Ascending aorta (tissue), 2 donors: ENCODE measurements at places on chromosomes 13 and 19. TPM values are rescaled to one million over a fixed set of nuclear protein-coding genes. Genes with fewer than 3 reads are reported as not detected.

- no peak for DNase-seq
- H3K27me3 ChIP-seq: no peaks in the 10 kb centered on the region
- H3K4me3 ChIP-seq: no peak overlapping the region
- H3K27ac ChIP-seq: no peak overlapping the region
Measured at GRCh38 chr13:106738186-106738678, 170.3 kb upstream of the ARGLU1 start.

DNA sequence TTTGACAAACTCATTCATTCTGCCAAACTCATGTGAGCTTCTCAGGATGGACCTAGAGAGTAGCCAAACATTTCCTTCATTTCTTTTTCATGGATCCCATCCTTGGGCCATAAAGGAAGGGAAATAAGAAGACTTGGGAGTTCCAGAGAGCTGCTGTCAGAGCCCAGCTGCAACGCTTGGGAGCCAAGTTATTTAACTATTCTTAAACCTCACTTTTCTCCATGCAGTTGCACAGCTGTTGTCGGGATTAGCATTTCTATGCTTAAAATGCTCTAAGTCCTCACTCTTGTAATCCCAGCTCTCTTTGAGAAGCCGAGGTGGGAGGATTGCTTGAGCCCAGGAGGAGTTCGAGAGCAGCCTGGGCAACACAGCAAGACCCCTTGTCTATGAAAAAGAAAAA lies 11.7 kb upstream of the CASP14 start:
- no peaks in the 10 kb centered on the region for H3K4me1 ChIP-seq
- H3K4me3 ChIP-seq: no peak overlapping the region
- H3K27ac ChIP-seq: no peak overlapping the region

The DENND1C gene
- 24.4 TPM for total RNA-seq

- H3K4me1 ChIP-seq: no peaks in the 10 kb centered on the region
- H3K27me3 ChIP-seq: no peaks in the 10 kb centered on the region
- no peak for DNase-seq
- no peak overlapping the region for H3K27ac ChIP-seq
- peaks cover 6% of the 10 kb centered on the region for H3K36me3 ChIP-seq
Measured at GRCh38 chr19:38912600-38913514, 871 bp upstream of the CCER2 start.

The DPF1 gene
- not detected for total RNA-seq

DNA sequence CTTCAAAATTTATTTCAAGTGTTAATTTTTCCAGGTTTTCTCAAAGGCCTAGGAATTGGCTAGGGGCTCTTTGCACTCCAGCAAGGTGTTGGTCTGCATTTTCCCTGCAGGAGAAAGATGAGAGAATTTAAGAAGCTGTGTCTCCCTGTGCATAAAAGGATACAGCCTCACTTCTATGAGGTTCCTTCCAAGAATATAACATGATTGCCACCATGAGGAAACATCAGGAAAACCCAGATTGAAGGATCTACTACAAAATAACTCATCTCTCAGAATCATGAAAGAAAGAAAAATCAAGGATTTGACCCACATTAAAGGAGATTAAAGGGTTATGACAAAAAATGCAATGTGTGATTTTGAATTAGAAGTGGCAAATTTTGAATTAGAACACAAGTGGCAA lies 69.9 kb downstream of the RUBCNL start:
- DNase-seq: no peak
- H3K36me3 ChIP-seq: no peaks in the 10 kb centered on the region

- H3K27ac ChIP-seq: no peak overlapping the region
- H3K36me3 ChIP-seq: peaks cover 53% of the 10 kb centered on the region
- no peak overlapping the region for H3K4me3 ChIP-seq
- peaks cover 15% of the 10 kb centered on the region for H3K4me1 ChIP-seq
Measured at GRCh38 chr19:18164072-18164471, 9.5 kb upstream of the IFI30 start.

GRCh38 chr19:20051841-20052768 lies 12.8 kb upstream of the ZNF682 start:
- H3K27me3 ChIP-seq: no peaks in the 10 kb centered on the region
- H3K27ac ChIP-seq: peak overlapping the region; percentile 75
- peak; percentile 98 for DNase-seq

The FSTL3 gene
- 541 TPM for total RNA-seq

The PCDH20 gene
- total RNA-seq: 3.3 TPM

GRCh38 chr19:39148939-39149529 lies 23.4 kb downstream of the PAK4 start:
- H3K36me3 ChIP-seq: no peaks in the 10 kb centered on the region
- H3K27ac ChIP-seq: no peak overlapping the region
- no peak for DNase-seq
- peaks cover 22% of the 10 kb centered on the region for H3K4me1 ChIP-seq
- H3K27me3 ChIP-seq: no peaks in the 10 kb centered on the region

GRCh38 chr13:94947965-94948371 lies 235.6 kb upstream of the SOX21 start:
- no peak overlapping the region for H3K27ac ChIP-seq
- H3K4me3 ChIP-seq: no peak overlapping the region
- DNase-seq: no peak
- no peaks in the 10 kb centered on the region for H3K36me3 ChIP-seq
- no peaks in the 10 kb centered on the region for H3K4me1 ChIP-seq

The OR4F17 gene
- not detected for total RNA-seq

- peak overlapping the region; percentile 41 for H3K4me3 ChIP-seq
- DNase-seq: no peak
- H3K36me3 ChIP-seq: peaks cover 11% of the 10 kb centered on the region
- peak overlapping the region; percentile 96 for H3K27ac ChIP-seq
Measured at GRCh38 chr19:19487950-19488874, 27.1 kb downstream of the TSSK6 start.

- no peak overlapping the region for H3K27ac ChIP-seq
- no peak for DNase-seq
- no peaks in the 10 kb centered on the region for H3K27me3 ChIP-seq
- H3K4me1 ChIP-seq: no peaks in the 10 kb centered on the region
- no peak overlapping the region for H3K4me3 ChIP-seq
- no peaks in the 10 kb centered on the region for H3K36me3 ChIP-seq
Measured at GRCh38 chr13:80072231-80072630, 268.7 kb downstream of the SPRY2 start.

The ZIM2 gene
- not detected for total RNA-seq

- H3K27me3 ChIP-seq: peaks cover 16% of the 10 kb centered on the region
- no peaks in the 10 kb centered on the region for H3K36me3 ChIP-seq
- DNase-seq: no peak
- H3K4me3 ChIP-seq: no peak overlapping the region
- peaks cover 15% of the 10 kb centered on the region for H3K4me1 ChIP-seq
- H3K27ac ChIP-seq: no peak overlapping the region
Measured at GRCh38 chr19:18227781-18228271, 1.6 kb upstream of the PDE4C start.

DNA sequence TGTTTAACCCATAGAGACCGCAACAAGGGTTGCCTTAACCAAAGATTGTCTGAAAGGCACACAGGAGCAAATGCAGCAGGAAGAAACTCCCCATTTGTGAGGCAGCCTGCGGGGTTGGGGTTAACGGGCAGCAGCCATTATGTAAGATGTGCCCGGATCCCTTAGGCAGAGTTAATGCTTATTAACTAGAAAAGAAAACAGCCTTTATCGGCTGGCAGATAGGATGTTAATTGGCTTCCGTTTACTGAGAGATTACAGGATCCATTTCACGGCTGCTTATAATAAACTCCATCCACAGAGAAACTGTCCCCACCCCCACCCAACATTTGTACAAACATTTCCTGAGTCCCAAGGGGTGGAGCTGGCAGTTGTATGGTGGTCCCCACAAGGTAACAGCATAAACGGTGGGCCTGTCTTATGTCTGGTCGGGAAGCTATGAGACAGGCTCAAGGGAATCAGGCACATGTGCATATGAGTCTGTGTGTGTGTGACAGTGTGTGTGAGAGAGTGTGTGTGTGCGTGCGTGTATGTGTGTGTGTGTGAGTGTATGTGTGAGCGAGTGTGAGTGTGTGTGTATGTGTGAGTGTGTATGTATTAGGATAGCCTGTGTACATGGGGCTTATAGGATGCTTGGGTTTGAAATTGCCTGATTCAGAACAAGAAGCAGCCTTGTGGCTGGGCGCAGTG lies 10.5 kb downstream of the SLC25A42 start:
- H3K27ac ChIP-seq: no peak overlapping the region

- no peaks in the 10 kb centered on the region for H3K36me3 ChIP-seq
- DNase-seq: no peak
- no peak overlapping the region for H3K27ac ChIP-seq
- no peak overlapping the region for H3K4me3 ChIP-seq
- no peaks in the 10 kb centered on the region for H3K4me1 ChIP-seq
- no peaks in the 10 kb centered on the region for H3K27me3 ChIP-seq
Measured at GRCh38 chr13:106407338-106407737, 128.1 kb downstream of the EFNB2 start.

GRCh38 chr13:36839981-36840380 lies 21.0 kb downstream of the RFXAP start:
- no peak for DNase-seq
- peaks cover 9% of the 10 kb centered on the region for H3K36me3 ChIP-seq
- H3K27ac ChIP-seq: no peak overlapping the region
- H3K4me3 ChIP-seq: no peak overlapping the region

- no peaks in the 10 kb centered on the region for H3K36me3 ChIP-seq
- H3K27ac ChIP-seq: no peak overlapping the region
- H3K4me3 ChIP-seq: no peak overlapping the region
- no peak for DNase-seq
Measured at GRCh38 chr13:99640260-99640659, 139.0 kb downstream of the TM9SF2 start.

DNA sequence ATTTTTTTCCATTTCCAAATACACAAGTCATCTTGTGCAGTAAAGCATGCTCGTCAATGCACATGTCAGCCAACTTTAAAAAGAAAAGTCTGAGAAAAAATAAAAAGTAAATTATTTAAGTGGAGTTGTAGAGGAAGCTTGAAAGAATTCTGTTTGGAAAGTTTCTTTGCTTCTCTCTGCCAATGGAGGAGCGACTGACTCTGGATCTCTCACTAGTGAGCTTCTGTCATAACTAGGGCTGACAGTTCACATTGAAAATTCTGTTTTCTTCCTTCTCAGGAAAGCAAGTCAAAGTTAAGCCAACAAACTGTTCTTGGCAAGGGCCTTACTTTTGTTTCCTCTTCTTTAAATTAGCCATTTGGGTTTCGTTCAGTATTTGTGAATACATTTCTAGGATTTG lies 298.2 kb downstream of the POU4F1 start:
- no peak overlapping the region for H3K27ac ChIP-seq
- DNase-seq: no peak
- H3K4me1 ChIP-seq: no peaks in the 10 kb centered on the region
- no peaks in the 10 kb centered on the region for H3K27me3 ChIP-seq
- H3K4me3 ChIP-seq: no peak overlapping the region

GRCh38 chr19:8504919-8505318 lies 2.5 kb upstream of the PRAM1 start:
- H3K36me3 ChIP-seq: no peaks in the 10 kb centered on the region
- no peak for DNase-seq
- H3K27me3 ChIP-seq: no peaks in the 10 kb centered on the region
- H3K4me1 ChIP-seq: peaks cover 10% of the 10 kb centered on the region

The PTGER1 gene
- total RNA-seq: 17.1 TPM

DNA sequence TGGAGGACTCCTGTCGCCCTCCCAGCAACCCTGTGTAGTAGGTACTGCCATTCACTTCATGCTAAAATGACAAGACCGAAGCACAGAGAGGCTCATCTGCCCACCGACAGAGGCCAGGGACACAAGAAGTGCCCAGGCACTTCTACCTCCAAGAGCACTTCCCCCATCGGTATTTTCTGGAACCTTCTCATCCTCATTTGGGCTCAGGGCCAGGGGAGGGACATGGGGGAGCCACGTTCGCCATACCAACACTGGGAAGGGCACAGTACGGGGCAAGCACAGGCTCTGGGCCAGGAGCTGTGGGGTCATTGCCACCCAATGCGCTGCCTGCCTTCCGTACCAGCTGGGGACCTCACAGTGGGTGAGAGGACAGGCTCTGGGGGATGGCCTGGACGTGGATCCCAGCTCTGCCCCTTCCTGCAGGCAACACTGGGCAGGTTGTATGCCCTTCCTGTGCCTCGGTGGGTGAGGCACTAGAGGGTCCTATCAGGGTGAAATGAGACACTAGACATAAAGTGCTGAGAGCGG lies 21.3 kb upstream of the CCNP start:
- DNase-seq: no peak
- no peak overlapping the region for H3K27ac ChIP-seq
- no peaks in the 10 kb centered on the region for H3K4me1 ChIP-seq
- H3K27me3 ChIP-seq: no peaks in the 10 kb centered on the region
- H3K36me3 ChIP-seq: peaks cover 26% of the 10 kb centered on the region
- H3K4me3 ChIP-seq: no peak overlapping the region

GRCh38 chr19:3034656-3035541 lies 5.8 kb upstream of the TLE2 start:
- peak overlapping the region; percentile 80 for H3K4me3 ChIP-seq
- no peaks in the 10 kb centered on the region for H3K27me3 ChIP-seq
- no peaks in the 10 kb centered on the region for H3K4me1 ChIP-seq

DNA sequence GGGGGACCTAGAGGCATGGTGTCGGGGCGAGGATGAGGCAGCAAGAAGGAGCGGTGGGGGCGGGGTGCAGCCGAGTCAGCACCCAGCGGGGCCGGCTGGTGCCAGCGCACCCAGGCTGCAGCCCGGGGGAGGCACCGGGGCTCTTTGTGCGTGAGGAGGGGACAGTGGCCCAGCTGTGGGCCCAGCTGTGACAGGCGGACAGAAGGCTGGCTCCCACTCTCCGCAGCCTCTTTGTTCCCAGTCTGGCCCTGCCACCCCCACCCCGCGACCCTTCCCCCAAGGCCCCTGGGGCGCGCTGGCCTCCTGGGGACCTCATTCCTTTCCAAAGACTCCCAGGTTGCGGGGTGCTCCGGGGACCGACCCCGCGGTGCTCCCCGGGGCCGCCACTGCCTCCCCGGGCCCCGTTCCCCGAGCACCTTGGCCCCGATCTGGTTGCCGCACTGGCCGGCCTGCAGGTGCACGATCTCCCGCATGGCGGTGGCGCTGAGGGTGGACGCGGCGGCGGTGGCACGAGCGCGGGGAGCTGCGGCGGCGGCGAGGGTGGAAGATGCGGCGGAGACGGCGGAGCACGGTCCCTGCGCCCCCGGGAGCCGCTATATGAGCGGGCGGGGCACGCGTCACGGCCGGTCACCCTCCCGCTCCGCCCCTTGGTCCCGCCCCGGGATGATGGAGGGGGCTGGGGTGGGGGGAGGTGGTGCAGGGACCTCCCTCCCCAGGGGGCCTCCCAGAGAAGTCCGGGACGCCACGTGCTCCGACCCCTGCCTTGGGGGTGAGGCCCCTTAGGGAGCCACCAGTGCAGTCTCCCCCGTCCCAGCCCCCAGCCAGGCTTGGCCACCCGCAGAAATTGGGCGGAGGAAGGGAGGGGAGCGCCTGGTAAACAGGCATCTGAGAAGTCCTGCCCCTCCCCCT lies at the start of gene TUBB4A:
Gene TUBB4A (minus strand): TSS at position 570 of the 909 bp plus-strand sequence. CDS start 97 bp downstream, at position 473.
- peaks cover 15% of the 10 kb centered on the region for H3K27me3 ChIP-seq
- H3K4me1 ChIP-seq: peaks cover 5% of the 10 kb centered on the region

- peaks cover 3% of the 10 kb centered on the region for H3K4me1 ChIP-seq
- H3K27ac ChIP-seq: no peak overlapping the region
Measured at GRCh38 chr13:91362908-91363307, 15.4 kb downstream of the MIR17HG start.

DNA sequence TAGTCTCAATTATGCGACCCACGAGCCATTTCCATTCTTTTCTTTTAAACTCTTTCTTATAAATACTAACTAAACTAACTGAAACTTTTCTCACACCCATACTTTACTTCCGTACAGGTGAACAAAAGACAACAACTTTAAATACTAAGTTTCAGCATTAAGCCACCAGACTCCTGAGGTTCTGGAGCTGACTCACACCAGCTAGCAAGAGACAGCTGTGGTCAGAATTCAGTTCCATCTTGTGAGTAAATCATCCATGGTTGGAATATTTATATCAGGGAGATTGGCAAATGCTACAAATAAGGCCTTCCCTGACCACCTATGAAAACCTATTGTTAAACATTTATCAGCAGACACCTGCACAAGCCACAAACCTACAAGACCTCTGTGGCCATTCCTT lies 897.0 kb downstream of the EFNB2 start:
- DNase-seq: no peak
- no peak overlapping the region for H3K4me3 ChIP-seq
- H3K4me1 ChIP-seq: no peaks in the 10 kb centered on the region
- H3K36me3 ChIP-seq: no peaks in the 10 kb centered on the region

The NFIX gene
- total RNA-seq: 76.5 TPM
